Muscle of leg (tissue), 16 donors: ENCODE measurements at places on chromosomes 3 and 15. TPM values are rescaled to one million over a fixed set of nuclear protein-coding genes. Genes with fewer than 3 reads are reported as not detected.

DNA sequence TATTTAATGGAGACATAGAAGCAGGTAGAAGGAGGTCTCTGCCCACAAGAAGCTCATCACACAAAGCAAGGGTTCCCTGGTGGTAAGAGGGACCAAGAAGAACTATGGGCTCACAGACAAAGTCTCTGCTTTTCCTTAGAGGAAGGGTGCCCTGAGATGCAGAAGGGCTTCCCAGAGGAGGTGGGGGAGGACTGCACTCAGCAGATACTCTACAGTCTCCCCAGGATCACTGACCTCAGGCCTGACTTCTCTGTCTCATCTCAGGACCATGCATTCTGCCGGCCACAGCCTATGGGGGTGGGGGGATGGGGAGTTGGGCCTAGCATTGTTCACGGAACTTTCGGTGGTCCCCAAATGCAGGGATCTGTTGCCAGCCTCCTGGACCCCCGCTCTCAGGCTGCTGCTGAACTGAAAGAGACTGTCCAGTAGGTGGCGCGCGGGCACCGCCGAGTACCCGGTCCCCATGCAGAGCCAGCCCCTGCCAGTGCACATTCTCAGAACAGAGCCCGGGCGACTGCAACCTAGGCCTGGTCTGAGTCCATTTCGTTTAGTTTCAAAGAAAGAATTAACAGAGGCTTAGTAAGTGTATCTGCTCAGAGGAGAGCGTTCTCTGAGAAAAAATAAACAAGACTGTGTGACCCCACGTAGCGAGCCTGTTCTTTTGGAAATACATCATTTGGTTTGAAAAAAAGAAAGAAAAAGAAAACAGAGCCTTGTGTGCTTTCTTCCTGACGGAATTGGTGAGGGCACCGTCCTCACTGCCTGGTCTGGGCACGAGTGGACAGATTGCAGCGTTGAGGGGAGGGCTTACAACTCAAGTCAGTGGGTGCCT lies 74.1 kb downstream of the LRTM1 start:
- DNase-seq = peak; percentile 70

- no peak for DNase-seq
Observed at GRCh38 chr15:67090297-67091070, 25.1 kb downstream of the SMAD3 start.

GRCh38 chr3:150419959-150420358 lies 11.9 kb downstream of the TSC22D2 start:
- no peak for DNase-seq

DNA sequence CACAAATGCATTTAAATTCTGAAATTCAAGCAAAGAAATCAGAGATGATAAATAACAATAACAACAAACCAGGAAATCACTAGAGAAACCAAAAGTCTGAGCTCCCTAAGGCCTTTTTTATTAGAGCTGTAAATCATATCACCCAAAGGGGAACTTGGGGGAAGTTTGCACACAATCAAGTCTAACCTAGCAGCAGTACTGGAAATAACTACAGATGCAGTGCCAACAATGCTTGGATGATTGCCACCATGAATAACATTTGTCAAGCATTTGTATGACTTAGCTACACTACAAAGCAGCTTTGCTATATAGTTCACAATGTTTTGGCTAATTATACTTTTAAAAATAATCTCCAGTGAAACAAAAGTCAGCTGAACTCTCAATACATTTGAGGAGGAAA lies 27.8 kb downstream of the SHQ1 start:
- peak; percentile 86 for DNase-seq

DNA sequence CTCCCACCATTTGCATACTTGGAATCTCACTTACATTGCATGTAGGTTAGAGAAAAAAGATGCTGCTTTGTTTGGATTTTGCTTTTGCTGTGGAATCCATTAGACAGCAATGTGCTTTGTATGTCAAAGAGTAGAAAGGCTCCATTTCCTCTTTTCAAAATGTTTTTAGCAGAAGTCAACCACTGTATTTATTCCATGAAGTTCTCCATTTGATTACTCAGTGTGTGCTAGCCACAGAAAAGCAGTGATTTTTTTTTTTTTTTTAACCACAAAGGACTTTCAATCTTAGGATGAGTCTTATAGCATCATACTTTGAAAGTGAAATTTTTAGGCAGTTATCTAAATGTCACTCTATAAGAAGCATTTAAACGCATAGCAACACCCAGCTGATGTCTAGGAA lies 285.0 kb upstream of the ADAMTS9 start:
- DNase-seq = peak; percentile 85

- no peak for DNase-seq
Observed at GRCh38 chr3:46492890-46493547, 4.8 kb upstream of the RTP3 start.

- DNase-seq = no peak
Observed at GRCh38 chr15:52709187-52709981, 30.2 kb upstream of the ATOSA start.

- no peak for DNase-seq
Observed at GRCh38 chr3:128256131-128256530, 102.8 kb downstream of the EEFSEC start.

DNA sequence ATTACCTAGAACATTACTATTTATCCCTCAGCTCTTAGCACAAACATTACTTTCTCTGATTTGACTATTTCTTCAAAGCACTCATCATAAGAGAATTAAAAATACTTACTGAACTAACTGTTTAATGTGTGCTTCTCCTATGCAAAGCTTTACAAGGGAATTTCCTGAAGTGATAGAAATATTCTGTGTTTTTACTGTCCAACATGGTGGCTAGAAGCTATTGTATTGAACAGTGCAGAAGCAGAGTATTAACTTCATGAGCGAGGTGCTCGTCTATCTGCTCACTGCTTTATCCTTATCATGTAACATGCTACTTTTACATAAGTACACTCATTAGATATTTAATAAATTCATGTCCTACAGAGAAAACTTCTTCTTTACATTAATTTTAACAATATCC lies 239.1 kb downstream of the ISL2 start:
- DNase-seq = no peak

DNA sequence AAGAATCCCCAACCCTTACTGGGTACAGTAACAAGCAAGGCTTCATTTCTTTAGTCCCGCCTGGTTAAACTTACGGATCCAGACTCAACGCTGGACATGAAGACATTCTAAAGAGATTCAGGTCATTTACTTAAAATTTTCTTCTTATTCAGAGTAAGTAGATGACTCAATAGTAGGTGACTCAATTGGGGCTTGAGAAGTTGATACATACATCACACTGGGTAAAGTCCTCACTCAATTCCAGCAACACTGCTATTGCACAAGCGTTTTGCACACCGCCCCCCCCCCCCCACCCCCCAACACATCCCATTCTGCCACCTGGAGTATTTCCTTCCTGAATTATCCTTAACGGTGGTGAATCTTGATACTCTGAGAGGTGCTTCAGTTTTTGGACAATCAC lies 610.0 kb downstream of the FOXP1 start:
- DNase-seq = no peak

DNA sequence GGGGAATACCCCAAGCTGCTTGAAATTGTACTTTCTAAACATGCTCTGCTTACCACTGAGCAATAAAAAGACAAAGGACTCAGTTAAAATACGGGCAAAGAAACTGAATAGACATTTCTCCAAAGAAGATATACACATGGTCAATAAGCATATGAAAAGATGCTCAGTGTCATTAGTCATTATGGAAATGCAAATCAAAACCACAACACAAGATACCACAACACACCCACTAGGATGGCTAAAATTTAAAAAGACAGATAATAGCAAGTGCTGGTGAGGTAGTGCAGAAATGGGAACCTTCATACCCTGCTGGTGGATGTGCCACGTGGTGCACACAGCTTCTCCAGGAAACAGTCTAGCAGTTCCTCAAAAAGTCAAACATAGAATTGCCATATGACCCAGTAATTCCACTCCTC lies 21.3 kb downstream of the LRIG1 start:
- no peak for DNase-seq

- no peak for DNase-seq
Observed at GRCh38 chr3:197238842-197239241, 59.6 kb downstream of the DLG1 start.

GRCh38 chr3:113251817-113252216 lies 40.5 kb downstream of the BOC start:
- no peak for DNase-seq

- peak; percentile 33 for DNase-seq
Observed at GRCh38 chr3:89179355-89180001, 72.1 kb downstream of the EPHA3 start.

DNA sequence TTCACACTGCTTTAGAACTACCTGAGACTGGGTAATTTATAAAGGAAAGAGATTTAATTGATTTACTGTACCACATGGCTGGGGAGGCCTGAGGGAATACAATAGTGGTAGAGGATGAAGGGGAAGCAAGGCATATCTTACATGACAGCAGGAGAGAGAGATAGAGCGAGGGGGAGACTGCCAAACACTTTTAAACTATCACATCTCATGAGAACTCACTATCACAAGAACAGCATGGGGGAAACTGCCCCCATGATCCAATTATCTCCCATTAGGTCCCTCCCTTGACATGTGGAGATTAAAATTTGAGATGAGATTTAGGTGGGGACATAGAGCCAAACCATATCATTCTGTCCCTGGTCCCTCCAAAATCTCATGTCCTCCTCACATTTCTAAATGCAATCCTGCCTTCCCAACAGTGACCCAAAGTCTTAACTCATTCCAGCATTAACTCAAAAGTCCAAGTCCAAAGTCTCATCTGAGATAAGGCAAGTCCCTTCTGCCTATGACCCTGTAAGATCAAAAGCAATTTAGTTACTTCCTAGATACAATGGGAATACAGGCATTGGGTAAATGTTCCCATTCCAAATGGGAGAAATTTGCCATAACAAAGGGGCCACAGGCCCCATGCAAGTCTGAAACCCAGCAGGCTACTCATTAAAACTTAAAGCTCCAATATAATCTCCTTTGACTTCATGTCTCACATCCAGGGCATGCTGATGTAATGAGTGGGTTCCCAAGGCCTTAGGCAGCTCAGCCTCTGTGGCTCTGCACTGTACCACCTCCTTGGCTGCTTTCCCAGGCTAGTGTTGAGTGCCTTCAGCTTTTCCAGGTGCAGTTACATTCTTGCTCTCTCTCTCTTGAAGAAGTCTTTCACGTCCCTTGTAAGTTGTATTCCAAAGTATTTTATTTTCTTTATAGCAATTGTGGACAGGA lies 481.7 kb upstream of the TGFBR2 start:
- no peak for DNase-seq

DNA sequence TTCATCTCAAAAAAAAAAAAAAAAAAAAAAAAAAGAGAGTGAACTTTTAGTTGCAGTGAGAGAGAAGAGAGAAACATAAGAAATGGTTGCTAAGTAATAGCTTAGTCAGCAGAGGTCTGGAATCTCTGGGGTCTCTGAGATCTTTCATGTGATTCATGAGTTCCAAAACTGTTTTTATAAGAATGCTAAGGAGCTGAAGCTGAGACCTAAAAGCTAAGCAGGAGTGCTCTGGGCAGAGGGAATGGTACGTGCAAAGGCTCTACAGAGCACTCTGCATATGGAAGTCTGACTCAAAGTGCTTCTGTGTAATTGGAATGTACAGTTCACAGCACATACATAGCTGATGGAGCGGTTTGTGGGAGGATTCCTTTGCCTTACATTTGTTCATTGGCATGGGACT lies 66.3 kb upstream of the LRIG1 start:
- peak; percentile 86 for DNase-seq

The ITGA11 gene
- total RNA-seq = 10.2 TPM

The GMPS gene
- 32.0 TPM for total RNA-seq

The ZNF774 gene
- 2.3 TPM for total RNA-seq

The HCN4 gene
- not detected for total RNA-seq

The SUMF1 gene
- 26.1 TPM for total RNA-seq

The RASGRP1 gene
- 0.35 TPM for total RNA-seq
